Upper lobe of left lung (tissue), 6 donors: ENCODE measurements at places on chromosomes 13 and 19. TPM values are rescaled to one million over a fixed set of nuclear protein-coding genes. Genes with fewer than 3 reads are reported as not detected.

- peaks cover 84% of the 10 kb centered on the region for H3K4me1 ChIP-seq
- no peaks in the 10 kb centered on the region for H3K27me3 ChIP-seq
- peak overlapping the region; percentile 94 for H3K27ac ChIP-seq
- peaks cover 5% of the 10 kb centered on the region for H3K36me3 ChIP-seq
Measured at GRCh38 chr19:55641426-55642152, 787 bp downstream of the ZNF580 start.

GRCh38 chr19:12668346-12668745, 1.7 kb downstream of the WDR83 start:
- peak overlapping the region; percentile 93 for H3K27ac ChIP-seq
- H3K4me1 ChIP-seq: peaks cover 48% of the 10 kb centered on the region
- no peaks in the 10 kb centered on the region for H3K36me3 ChIP-seq
- no peaks in the 10 kb centered on the region for H3K27me3 ChIP-seq

The SNAPC2 gene
- 21.9 TPM for total RNA-seq

- no peaks in the 10 kb centered on the region for H3K36me3 ChIP-seq
- H3K4me3 ChIP-seq: no peak overlapping the region
- H3K4me1 ChIP-seq: peaks cover 42% of the 10 kb centered on the region
- H3K27ac ChIP-seq: no peak overlapping the region
- DNase-seq: no peak
Measured at GRCh38 chr13:27967203-27967735, 1.8 kb downstream of the CDX2 start.

The CGB8 gene
- total RNA-seq: not detected

- no peaks in the 10 kb centered on the region for H3K4me1 ChIP-seq
- H3K27me3 ChIP-seq: no peaks in the 10 kb centered on the region
- no peaks in the 10 kb centered on the region for H3K36me3 ChIP-seq
- no peak for DNase-seq
- no peak overlapping the region for H3K4me3 ChIP-seq
Measured at GRCh38 chr13:58085819-58086218, 454.3 kb downstream of the PCDH17 start.

DNA sequence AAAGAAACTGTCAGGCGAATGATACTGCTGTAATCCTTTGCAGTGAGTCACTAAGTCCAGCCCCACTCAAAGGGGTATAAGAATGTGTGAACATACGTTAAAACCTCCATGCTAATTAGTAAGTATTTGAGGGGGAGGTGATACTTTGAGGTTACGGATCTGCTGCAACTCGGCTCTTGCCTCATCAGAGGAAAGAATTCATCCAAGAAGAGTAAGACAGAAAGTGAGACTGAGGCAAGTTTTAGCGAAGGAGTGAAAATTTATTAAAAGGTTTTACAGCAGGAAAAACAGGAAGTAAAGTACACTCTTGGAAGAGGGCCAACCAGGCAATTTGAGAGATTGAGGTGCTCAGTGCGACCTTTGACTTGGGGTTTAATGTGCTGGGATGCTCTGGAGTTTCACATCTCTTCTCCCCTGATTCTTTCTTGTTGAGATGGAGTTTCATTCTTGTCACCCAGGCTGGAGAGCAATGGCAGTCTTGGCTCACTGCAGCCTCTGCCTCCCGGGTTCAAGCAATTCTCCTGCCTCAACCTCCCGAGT, 9.8 kb downstream of the CLEC4M start:
- H3K36me3 ChIP-seq: no peaks in the 10 kb centered on the region
- no peak overlapping the region for H3K27ac ChIP-seq
- peaks cover 3% of the 10 kb centered on the region for H3K4me1 ChIP-seq
- H3K4me3 ChIP-seq: no peak overlapping the region
- no peak for DNase-seq

The CGB2 gene
- total RNA-seq: not detected

The ZNF723 gene
- not detected for total RNA-seq

DNA sequence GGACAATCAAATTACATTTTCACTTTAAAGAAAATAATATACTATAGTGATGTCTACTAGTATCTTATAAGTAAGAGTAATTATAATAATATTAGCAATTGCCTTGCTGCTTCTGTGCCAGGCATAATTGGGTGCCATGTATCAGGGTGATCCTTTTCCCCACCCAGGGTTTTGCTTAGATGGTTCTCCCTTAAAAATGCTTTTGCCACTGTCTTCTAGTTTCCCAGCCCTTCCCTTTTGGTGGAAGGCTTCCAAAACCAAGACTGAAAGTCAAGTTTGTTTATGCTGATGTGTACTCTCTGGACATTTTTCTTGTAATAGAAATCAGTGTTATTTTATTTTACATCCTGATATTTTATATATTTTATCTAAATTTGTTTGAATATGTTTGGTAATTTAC, 77.8 kb downstream of the ITGBL1 start:
- H3K36me3 ChIP-seq: no peaks in the 10 kb centered on the region
- no peaks in the 10 kb centered on the region for H3K27me3 ChIP-seq
- no peak for DNase-seq
- H3K27ac ChIP-seq: no peak overlapping the region

The GIPR gene
- total RNA-seq: 2.9 TPM

- peaks cover 63% of the 10 kb centered on the region for H3K36me3 ChIP-seq
- DNase-seq: no peak
- no peaks in the 10 kb centered on the region for H3K27me3 ChIP-seq
Measured at GRCh38 chr19:41862445-41862986, 2.5 kb downstream of the RPS19 start.

The ZIC5 gene
- total RNA-seq: not detected

The NMRK2 gene
- not detected for total RNA-seq

- no peaks in the 10 kb centered on the region for H3K36me3 ChIP-seq
- no peaks in the 10 kb centered on the region for H3K27me3 ChIP-seq
- no peaks in the 10 kb centered on the region for H3K4me1 ChIP-seq
- peak; percentile 66 for DNase-seq
- no peak overlapping the region for H3K27ac ChIP-seq
Measured at GRCh38 chr19:15525291-15525690, 17.0 kb downstream of the CYP4F22 start.

GRCh38 chr13:96984051-96984508, 10.2 kb downstream of the OXGR1 start:
- no peaks in the 10 kb centered on the region for H3K36me3 ChIP-seq
- H3K4me1 ChIP-seq: peaks cover 23% of the 10 kb centered on the region
- H3K27ac ChIP-seq: peak overlapping the region; percentile 86
- H3K27me3 ChIP-seq: no peaks in the 10 kb centered on the region
- H3K4me3 ChIP-seq: peak overlapping the region; percentile 9
- no peak for DNase-seq

DNA sequence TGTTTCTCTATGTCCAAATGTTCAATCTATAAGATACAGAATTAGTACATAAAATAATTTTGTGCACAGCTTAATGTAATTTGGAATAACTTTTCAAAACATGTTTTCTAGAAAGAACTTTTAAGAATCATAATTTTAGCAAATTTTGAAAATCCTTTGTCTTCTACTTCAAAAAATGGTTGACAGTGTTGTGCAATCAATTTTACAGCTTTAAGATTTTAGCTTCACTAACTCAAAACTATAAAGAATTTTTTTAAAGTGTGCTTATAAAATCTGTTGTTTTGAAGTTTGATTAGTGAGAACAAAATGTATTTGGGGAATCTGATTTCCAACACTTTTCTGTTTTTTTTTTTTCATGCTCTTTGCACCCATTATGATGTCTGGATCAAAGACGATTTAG, 12.7 kb upstream of the SPACA6 start:
- no peak overlapping the region for H3K27ac ChIP-seq
- no peak for DNase-seq
- H3K27me3 ChIP-seq: no peaks in the 10 kb centered on the region

DNA sequence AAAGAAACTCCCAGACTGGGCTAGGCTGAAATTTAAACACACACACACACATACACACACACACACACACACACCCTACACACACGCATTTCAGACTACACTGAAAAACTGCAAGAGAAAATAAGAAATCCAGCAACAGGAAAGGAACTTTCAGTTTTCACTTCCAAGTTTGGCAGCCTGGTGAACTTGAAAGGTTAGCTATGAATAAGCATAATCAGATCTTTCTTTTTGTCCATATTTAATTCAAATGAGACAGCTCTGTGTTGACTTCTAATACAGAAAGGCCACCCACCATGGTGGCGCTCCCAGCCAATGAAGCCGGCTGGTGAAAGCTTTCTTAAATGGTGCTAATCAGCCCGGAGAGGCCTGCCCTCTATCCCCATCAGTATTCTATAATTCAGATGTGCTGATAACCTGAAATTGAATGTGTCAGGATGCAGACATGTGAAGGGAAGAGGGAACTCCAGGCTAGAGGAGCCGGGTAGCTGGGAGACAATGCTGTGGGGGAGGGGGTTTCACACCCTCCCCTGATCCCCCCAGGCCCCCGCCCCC, 108.3 kb upstream of the ZNF536 start:
- H3K4me3 ChIP-seq: no peak overlapping the region
- H3K27me3 ChIP-seq: no peaks in the 10 kb centered on the region
- H3K36me3 ChIP-seq: no peaks in the 10 kb centered on the region
- H3K27ac ChIP-seq: no peak overlapping the region
- no peaks in the 10 kb centered on the region for H3K4me1 ChIP-seq
- DNase-seq: no peak

DNA sequence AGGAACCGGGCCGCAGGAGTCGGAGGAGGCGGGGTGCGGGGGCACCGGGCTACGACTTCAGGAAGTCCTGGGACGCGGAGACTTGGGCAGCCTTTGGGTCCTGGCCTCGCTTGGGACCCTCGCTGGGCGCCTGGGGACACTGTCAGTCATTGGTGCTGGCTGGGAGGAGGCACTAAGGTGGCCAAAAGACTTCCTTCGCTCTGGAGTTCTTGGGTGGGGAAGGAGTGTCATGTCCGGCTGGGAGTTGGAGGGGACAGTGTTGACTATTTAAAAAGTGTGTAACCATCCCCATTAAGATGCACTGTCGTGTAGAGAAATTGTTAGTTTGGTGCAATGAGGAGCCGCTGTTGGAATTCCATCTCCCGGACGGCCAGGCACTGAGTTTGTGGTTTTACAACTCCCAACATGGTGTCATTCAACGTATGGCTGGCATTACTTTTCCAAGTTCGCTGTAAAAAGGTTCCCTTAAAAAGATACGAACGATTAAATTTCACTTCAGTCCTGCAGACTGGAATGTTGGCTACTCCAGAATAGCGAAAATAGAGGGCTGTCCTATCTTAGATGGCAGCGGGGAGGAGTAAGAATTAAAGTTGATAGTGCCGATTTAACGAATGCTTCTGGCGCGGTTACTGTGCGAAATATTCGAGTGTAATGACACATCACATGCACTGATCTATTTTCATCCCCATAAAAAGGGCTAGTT, 776 bp downstream of the DNAJC3 start:
- H3K27me3 ChIP-seq: no peaks in the 10 kb centered on the region
- peaks cover 56% of the 10 kb centered on the region for H3K4me1 ChIP-seq
- peak; percentile 63 for DNase-seq
- peak overlapping the region; percentile 93 for H3K4me3 ChIP-seq
- H3K36me3 ChIP-seq: no peaks in the 10 kb centered on the region
